ENCODE measurements at places on chromosomes 12 and 14.

DNA sequence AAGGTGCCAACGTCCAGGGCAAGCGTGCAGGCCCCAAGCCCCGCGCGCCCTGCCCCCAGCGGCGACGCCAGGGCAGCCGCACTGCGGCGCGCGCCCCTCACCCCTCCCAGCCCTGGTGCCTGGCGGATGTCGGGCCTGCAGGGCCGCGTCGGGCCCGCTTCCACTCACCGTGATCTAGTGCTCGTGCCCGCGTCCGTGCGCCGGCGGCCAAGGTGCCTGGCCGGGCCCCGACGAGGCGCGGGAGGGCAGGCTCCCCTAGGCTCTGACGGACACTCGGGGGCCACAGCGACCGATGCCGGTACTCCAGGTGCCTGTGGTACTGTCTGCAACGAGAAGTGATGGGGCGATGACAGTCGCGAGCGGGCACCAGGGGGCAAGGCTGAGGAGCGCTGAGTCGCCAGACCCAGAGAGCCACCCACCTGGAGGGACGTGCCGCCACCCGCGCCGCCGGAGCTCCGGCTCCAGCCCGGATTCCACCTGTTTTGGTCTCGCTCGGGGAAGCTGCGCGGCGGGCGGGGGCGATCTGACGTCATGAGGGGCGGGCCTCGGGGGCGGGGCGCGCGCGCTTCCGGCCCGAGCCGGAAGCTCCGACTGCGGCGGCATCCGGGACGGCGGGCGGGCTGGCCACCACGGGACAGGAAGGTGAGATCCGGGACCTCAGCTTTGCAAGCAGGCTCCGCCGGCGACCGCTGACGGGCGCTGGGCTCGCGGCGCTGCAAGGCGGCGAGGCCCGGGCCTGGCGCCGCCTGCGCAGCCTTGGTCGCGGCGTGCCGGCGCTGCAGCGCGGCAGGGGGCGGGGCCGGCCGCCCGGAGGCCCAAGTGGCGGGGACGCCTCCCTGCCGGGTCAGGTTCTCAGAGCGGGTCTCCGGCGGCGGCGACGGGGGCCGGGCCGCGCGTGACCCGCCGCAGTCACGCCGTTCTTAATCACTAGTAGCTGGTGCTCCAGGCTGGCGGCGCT is at the start of the genes LYSET and MOAP1:
Gene LYSET, plus strand, starts transcription at position 927 of the 958 bp plus-strand sequence. CDS start 89 bp downstream, outside the sequence.
Gene MOAP1, minus strand, starts transcription at position 507 of the 958 bp plus-strand sequence. CDS start 655 bp downstream, outside the sequence.
- peak; percentile 85 for DNase-seq

DNA sequence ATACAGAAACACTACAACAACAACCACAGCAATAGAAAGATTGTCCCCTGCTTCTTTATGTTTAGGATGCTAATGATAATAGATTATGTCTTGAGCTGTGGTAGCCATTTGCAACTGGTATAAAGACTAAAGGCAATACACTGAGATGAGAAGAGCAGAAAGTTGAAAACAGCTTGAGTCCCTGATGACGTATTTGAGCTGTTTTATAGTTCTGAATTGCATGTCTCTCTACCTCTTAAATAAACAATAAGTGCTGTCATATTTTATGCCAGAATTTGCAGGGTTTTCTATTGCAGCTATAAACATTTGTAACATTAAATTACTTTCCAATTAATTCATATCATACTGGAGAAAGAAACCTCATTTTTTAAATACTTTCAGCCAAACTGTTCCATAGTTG is 1242.0 kb downstream of the LRFN5 start:
- no peak for DNase-seq

- no peak for DNase-seq
Observed at GRCh38 chr14:99481745-99482099, 513 bp downstream of the CCNK start.

DNA sequence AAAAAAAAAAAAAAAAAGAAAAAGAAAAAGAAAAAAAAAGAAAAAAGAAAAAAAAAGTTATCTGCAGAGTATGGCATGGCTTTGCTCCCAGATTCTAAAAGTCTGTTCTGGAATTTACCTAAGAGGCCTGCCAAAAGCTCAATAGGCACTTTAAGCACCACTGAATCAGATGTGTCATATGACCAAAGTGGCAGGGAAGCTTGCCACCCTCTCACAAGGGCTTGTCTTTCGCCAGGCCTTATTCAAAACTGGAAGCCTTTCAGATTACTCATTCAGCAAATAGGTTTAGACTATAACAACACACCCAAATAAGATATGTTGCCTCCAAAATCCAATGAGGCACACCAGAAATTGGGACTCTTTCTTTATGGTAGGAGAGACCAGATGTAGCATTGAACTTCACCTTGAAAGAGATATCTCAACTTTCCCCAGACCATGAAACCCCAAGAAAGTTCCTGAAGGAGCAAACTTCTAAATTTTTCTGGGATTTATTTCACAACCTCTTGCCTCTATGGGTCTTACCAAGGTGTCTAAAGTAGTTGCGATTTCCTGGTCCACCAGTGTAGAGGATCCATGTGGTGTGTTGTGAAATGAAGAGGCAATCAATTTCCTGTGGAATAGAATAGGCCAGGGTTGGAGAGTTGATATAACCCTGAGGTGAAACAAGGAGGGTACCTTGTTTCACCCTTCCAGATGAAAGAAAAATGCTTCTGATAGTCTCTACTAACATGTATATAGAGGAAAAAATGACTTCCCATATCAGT is 218.8 kb downstream of the DAD1 start:
- DNase-seq = no peak

DNA sequence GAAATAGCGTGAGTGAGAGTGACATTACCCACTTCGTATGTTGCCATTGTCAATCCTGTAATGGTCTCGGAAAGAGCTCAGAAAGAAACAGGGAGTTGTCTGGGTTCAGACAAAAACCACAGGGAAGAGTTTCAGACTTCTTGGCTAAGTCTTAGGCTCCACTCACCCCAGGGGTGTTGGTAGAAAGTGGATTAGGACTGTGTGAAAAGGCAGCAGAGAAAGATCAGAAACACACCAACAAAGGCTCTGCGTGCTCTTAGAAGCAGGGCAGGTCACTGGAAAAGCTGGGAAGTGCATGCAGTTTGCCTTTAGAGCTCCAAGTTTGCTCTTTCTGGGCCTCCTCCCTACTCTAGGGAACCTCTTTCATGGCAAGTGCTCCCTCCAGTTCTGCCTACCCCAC is 106.1 kb upstream of the PLXNC1 start:
- DNase-seq = no peak

DNA sequence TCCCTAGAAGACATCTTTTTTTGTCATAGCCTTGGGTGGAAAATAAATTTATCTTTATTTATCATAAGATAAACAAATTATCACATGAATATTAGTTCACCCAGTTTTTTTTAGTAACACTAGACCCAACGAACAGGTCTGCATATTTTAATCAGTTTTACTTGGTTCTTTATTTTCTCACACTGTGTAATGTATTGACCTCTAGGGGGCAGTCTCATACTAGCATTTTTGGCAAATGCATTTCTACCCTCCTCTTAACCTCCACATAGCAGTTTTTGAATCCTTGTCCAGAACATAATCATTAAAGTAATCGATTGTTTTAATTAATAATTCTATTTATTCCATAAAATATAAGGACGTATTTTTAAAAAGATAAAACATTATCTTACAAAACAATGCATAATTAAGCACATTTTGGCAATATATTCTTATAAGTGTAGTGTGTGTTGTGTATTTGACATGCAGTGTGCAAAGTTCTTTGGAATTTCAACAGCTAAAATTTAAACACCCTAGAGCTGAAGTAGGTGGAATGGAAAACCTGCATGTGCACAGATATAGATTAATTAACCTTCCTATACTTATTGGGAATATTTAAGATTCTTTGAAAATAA is 31.6 kb upstream of the PTPRQ start:
- no peak for DNase-seq

All from gastrocnemius medialis (tissue), 4 donors.